ENCODE measurements at places on chromosomes 11 and 22.

DNA sequence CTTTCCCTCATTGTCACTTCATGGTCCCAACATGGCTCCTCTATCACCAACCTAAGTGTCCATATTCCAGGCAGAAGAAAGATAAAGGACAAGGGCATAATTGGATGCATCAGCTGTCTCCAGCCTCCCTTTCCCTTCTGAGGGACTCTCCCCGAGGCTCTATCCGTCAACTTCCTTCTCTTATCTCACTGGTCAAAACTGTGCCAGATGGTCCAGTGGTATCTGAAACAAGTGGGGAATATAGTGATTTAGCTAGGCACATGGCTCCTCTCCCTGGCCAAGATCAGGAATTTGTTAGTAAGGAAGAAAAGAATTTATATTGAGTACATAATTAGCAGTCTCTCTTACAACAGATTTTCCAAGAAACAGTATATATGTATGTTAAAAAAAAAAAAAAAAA is 12.6 kb upstream of the SPON1 start:
- DNase-seq, result no peak

GRCh38 chr11:35458846-35459245 is 39.5 kb upstream of the SLC1A2 start:
- peak; percentile 15 for DNase-seq

GRCh38 chr11:130464291-130464812 is 15.9 kb downstream of the ADAMTS15 start:
- no peak for DNase-seq

GRCh38 chr11:1932681-1933080 is 13.2 kb downstream of the TNNT3 start:
- no peak for DNase-seq

- DNase-seq, result no peak
Measured at GRCh38 chr11:102794382-102794781, 3.6 kb downstream of the MMP1 start.

- no peak for DNase-seq
Measured at GRCh38 chr11:61012737-61013215, 41.3 kb downstream of the CD6 start.

DNA sequence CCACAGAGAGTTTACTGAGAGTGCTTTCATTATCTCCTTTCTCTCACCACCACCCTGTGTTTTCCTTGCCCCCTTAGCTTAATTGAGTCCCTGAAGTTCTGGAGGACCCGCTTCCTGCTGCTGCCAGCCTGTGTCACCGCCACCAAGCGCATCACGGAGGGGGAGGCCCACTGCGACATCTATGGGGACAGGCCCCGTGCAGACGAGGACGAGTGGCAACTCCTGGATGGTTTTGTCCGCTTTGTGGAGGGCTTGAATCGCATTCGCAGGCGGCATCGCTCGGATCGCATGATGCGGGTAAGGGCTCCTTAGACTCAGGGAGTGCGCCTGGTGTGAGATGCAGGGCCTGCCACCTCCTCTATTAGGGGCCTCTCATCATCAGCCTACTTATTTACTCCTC is 91.1 kb downstream of the DEPDC5 start:
- DNase-seq, result no peak

DNA sequence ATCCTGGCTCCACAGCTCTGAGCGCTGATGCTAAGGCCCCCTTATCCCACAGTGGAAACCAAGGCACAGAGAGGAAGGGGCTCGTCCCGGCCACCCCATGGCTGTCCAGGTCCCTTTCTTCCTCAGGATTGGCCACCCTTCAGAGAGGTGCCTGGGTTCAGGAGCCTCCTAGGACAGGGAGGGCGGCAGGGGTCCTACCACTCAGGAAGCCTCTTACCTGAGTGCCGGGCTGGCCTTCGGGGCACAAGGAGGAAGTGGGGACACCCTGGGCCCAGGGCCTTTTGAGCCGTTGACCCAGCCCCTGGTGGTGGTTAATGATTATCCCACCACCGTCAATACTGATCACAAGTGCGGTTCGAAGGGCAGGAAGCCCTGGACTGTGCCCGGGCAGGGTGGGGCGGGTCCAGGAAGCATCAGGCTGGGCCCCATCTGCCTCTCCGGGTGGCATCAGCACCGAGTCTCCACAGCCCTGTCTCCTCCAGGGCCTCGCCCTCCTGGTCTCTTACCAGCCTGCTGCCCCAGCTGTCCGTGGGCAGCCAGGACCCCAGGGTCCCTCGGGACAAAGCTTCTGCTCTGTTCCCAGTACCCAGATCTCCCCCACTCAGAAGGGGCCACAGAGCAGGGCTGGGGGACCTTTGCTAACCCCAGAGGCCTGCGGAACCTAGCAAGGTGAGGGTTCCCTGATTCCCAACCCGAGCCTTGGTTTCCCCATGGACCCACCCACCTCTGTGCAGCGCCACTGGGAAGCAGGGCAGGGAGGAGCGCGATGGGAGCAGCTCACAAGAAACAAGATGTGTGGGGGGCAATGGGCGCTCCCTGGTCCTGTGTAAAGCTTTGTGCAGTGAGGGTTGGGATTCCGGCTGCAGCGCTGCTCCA is 15.0 kb upstream of the EHD1 start:
- DNase-seq, result no peak

- DNase-seq, result no peak
Measured at GRCh38 chr11:9753021-9753420, 89.1 kb downstream of the SWAP70 start.

- no peak for DNase-seq
Measured at GRCh38 chr11:133530501-133530835, 1.8 kb downstream of the OPCML start.

DNA sequence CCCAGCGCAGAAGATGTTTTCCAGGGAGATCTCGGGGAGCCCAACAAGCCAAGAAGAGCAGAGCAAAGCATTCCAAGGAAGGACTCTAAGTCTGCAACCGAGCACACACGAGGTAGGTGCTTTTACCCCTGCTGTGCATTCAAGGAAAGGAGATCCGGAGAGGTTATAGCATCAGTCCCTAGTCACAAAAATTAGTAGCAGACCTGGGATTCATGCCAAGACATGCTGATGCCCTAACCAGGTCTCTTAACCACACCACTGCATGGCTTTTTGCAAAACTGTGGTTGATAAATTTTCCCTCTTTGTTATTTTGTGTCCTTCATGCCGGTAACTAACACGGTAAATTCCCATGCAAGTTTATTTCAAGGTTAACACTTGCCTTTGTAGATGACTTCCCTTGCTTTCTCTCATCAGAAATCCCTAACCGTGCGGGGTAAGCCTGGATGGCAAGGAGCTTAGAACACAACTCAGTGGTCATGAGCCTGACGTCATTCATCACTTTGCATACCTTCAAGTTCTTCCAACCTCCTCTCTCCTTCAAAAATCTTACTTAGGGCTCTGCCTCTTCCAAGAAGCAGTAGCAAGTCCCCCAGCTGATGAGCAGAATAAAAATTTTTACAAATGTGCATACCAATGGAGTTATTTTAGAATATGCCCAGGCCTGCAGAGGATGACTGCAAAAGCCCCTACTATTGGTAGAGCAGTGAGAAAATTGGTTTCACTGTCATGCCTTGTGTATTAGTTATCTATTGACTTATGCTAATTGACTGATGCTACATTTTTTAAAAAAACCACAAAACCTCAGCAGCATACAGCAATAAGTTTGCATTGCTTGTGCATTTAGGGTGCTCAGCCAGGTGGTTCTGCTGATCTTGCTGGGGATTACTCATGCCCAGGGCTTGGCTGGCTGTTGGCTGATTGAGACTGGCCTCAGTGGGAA is 465.1 kb downstream of the MN1 start:
- DNase-seq, result no peak

Data from amygdala (tissue), 56 donors.